IPS DF 19.7 (cell line): ENCODE measurements at places on chromosomes 1 and 21.

GRCh38 chr1:159675046-159675445, 39.3 kb downstream of the CRP start:
- no peak for DNase-seq

DNA sequence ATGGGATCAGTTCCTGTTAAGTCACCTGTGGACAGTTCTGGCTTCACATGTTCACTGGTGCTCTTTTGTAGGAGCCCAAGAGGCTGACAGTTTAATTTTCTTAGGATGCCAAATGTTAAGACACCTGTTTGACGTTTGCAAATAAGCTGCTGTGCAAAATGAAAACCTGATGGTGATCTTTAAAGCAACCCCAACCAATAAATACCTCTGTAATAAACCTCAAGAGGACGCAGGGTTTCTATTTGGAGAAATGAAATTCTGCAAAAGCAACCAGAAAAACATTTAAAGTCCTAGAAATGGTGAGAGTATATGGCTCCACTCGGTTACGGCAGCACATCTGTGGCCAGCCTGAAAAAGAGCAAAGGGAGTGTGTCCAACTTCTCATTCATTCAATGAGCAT, 5.7 kb upstream of the RHEX start:
- no peak for DNase-seq

GRCh38 chr1:26287033-26287711, 7.3 kb downstream of the SH3BGRL3 start:
- DNase-seq, result no peak

DNA sequence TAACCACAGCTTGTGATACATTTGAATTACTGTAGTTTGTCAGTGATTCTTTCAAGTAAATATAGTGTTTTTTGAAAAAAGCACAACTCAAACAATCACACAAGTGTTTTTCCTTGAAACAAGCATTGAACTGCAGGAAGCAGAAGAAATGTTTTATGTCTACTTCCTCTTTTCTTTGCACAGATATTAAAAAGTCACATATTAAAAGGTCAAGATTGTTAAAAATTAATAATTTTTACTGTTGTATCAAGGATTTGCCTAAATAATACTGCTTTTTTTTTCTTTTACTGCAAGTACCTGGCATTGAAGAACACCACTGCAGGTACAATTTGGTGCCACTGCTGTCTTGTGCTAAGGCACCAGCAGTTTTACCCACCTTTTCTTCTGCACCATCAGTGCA, 214.2 kb upstream of the C1orf105 start:
- no peak for DNase-seq

DNA sequence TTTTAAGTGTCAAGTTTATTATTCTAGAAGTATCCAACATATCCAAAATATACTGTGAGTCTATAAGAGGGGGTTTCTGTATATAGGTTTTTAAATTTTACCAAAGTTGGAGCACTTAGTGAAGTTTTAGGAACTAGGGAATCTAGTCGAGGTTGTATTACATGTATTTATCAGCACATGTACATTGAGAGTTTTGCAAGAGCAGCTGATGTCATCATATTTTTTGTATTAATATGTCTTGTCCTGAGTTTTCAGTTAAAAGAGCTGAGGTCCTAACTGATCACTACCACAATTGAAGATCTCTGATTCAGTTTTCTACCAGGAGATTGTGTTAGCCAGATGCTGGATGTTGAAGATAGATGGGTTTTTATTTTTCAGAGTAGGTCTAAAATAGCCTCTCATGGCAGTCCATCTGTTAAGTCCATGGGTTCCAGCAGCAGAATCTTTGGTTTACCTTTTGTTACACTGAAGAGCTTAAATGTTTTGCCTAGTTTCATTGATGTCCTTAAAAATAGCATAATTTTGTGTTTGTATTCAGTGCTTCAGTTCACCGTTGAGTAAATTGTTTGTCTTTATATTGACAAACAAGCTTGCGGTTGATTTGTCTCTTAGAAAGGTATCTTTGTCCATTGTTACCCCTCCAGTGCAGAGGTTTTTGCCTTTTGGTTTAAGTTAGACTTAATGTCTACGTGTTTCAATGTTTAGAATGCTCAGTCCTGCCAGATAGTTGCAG, 16.0 kb downstream of the YBX1 start:
- no peak for DNase-seq

- no peak for DNase-seq
Measured at GRCh38 chr1:236848274-236848923, 53.3 kb downstream of the MTR start.

DNA sequence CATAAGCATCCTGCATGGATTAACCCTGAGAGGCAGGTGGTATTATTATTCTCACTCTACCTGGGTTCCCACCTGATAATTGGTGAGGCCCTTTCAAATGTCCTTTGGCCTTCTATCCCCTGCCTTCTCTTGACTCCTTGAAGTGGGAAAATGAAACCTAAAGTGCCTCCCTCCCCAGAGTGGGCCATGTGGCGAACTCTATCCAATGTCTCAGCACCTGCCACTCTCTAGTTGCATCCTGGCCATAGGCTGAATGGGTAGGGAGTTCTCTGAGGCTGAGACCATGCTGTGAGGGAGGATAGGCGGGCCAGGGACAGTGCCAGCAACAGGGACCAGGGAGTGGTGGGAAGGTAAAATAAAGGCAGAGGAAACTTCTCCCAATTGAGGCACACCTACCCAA, 35.3 kb downstream of the ELF3 start:
- DNase-seq, result no peak

DNA sequence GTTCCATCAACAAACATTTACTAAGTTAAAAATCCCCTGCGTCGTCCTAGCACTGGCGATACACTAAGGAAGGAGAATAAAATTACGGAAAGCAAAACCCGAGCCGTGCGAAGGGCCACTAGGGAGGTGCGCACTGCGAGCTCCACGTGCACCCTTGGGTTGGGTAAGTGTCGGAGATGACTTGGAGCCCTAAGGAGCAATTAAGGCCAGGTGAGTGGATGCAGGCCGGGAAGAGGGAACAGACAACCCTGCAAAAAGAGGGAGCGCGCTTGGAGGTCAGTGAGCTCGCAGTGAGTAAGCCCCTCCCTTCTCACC, 704 bp downstream of the WDR4 start:
- DNase-seq, result no peak

GRCh38 chr1:10784998-10785727, 11.3 kb downstream of the CASZ1 start:
- no peak for DNase-seq

DNA sequence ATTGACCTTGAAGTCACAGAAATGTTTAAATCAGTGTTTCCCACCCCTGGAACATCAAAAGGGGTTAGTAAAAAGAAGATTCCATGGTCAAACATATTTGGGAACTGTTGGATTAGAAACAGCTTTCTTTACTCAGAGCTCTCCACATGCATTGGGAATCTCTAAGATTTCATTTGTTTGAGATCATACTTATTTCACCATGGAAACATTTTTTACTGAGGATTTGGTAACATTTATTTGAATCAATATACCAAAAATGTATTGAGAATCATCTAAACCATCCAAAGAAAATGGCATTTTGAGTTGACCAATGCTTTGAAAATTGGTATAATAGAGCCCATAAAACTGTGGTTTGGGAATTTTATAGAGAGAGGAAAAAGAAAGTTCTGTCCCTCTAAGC, 25.3 kb downstream of the NGF start:
- no peak for DNase-seq

GRCh38 chr1:173424782-173425407, 52.2 kb upstream of the PRDX6 start:
- DNase-seq, result no peak

- no peak for DNase-seq
Measured at GRCh38 chr21:37155186-37155585, 82.1 kb downstream of the TTC3 start.

- DNase-seq, result no peak
Measured at GRCh38 chr1:173560285-173560880, 42.5 kb downstream of the SLC9C2 start.

- DNase-seq, result no peak
Measured at GRCh38 chr1:32681999-32682398, 20.6 kb downstream of the SYNC start.

GRCh38 chr1:18041685-18042355, 65.8 kb upstream of the IGSF21 start:
- DNase-seq, result no peak

- no peak for DNase-seq
Measured at GRCh38 chr1:155141749-155142148, 1.4 kb upstream of the DPM3 start.

DNA sequence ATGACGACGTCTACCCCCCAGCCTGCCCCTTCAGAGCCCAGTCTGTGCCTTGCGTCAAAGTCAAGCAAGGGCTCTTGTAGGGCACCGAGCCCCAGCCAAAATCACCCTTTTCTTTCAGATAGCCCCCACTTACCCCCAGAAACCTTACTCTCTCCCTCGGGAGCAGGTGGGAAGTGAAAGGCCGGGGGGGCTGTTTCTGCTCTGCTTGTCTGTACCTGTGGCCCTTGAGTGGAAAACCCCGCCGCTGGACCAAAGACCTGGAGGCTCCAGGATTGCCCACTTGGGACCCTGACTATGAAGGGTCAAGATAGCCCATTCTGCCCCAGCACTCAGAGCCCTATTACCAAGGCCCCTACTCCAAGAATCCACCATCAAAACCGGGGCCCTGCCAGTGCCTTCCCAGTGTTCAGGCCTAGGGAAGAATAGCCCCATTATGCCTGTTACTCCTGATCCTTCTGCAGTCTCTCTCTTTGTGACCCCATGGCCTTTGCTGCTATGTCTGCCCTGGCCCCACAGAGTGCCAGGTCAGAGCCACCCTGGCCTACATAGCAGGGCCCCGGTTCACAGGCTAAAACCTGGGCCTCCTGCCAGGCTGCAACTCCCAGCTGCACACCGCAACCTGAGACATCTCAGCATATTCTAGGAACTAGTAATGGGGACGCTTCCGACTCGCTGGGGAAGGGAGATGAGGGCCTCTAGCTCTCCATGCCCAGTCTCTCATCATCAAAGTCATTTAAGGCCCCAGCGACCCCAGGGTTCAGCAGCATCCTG, 22.2 kb upstream of the HPDL start:
- no peak for DNase-seq

DNA sequence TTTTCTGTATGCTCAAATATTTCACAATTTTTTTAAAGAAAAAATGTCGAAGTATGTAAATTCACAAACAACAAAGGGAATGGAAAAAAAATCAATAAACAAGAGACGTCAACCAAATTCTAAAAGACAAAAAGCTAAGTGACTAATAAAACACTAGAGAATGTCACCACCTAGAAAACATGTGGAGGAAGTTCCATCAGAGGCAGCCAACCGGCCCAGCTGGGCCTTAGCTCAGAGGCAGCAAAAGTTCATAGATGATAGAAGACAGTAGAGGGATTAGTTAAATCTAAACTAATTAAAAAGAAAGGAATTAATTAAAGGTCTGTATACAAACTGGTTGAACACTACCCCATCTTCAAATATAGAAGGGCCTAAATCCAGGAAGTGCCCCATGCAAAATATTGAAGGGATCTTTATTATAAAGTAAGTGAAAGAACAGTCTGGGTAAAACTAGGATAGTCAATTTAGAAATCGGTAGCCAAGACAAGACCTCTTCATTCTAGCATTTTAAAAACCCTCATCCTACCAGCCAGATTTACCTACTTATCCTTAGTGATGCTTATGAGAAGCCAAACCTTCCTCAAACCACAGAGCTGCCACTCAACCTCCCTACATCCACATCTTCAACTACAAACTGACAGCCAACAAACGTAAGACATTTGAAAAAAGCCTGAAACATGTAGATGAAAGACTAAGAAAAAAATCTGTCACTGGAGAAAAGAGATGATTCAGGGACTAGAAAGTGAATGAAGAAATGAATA, 23.7 kb downstream of the MRPL39 start:
- DNase-seq, result no peak

DNA sequence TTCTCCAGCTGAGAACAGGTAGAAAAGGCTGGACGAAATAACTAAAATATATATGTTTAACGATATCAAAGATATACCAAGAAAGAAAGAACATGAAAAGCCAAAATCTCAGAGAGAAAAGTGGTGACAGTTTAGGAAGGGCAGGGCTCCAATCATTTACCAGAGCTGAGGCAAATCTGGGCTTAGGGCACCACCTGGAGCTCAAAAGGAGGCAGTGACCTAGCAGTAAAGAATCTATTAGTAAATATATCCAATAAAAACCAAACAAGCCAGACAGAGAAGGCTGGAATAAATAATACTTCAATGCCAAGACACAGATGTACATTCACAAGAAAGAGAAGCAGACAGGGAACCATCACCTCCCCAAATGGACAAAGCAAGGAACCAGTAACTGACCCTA, 43.5 kb downstream of the CHIA start:
- DNase-seq, result peak; percentile 7

DNA sequence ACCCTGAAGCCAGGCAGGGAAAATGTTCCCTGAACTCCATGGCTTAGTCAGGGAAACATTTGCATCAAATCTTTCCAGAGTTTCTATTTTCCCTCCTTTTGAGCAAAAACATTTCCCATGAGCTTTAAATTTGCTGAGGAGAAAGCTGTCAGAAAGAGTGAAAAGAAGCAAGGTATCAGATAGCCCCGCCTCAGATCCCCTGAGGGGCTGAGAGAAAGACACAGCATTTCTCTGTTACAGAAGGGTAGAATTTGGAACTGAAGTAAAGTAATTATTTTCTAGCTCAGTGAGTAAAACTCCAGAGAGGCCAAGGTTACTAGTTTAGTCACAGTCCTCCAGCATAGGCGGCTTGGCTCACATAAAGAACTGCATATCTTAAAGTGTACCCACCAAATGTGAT, 10.6 kb downstream of the FMO1 start:
- no peak for DNase-seq

- no peak for DNase-seq
Measured at GRCh38 chr1:67359592-67359991, 51.9 kb downstream of the IL12RB2 start.

DNA sequence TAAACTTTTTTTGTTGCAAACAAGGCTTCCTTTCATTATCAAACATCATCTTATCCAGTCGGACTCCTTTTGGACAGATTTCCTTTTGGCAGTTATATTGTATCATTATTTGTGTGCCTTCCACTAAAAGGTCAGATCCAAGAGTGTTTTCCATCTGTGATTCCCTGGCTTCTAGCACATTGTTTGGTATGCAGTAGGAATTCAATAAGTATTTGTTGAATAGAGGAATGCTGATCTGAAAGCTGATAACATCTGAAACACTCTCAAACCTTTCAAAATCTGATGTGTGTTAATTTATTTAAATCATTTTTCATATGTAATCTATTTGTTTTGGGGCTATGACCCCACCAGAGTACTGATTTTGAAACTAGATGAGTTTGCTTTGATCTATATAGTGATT, 39.0 kb downstream of the NDC1 start:
- no peak for DNase-seq

GRCh38 chr1:157798211-157798610, 21.3 kb upstream of the FCRL2 start:
- DNase-seq, result no peak

DNA sequence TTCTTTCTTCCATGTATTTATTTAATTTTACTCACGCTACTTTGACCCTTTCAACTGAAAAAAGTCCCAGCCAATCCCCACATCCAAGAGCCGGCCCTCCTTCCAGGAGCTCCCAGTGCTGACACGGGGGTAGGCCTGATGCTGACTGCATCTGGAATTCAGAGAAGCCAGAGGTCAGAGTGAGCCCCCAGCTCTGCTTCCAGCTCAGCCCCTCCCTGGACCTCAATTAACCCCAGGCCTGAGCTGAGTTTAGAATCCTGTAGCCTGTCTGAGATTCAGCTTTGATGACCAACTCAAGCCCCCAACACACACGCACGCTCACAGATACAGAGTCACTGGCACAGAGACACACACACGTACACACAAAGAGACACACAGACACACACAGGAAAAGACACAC, 247.9 kb downstream of the NPHP4 start:
- DNase-seq, result no peak
